ENCODE measurements at places on chromosomes 5 and 9. TPM values are rescaled to one million over a fixed set of nuclear protein-coding genes. Genes with fewer than 3 reads are reported as not detected.

DNA sequence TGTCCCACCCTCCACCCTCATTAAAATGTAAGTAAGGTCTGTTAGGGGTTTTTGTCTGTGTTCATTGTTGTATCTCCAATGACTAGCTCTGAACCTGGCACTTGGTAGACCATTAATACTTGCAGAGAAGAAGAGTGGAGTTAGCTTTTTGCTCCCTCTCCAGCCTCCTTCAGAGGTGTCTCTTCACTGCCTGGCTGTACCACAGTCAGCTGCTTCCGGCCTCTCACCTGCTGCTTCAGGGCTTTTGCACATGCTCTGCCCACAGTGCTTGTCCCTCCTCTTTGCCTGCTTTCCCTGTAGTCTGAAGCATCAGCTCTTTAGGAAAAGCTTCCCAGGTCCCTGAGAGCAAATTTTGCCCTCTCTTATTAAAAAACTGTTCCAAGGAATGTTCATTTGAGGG, 83.6 kb downstream of the SNX24 start:
- no peak for DNase-seq

GRCh38 chr9:114787781-114788498, 17.9 kb downstream of the TNFSF15 start:
- no peak for DNase-seq

GRCh38 chr9:92289708-92290390, 3.6 kb downstream of the IARS1 start:
- no peak for DNase-seq

FOXI1 gene
- total RNA-seq = not detected

PCDHGB5 gene
- 6.0 TPM for total RNA-seq

CDH12 gene
- total RNA-seq = not detected

GRCh38 chr5:111859031-111859430, 102.0 kb upstream of the NREP start:
- no peak for DNase-seq

DNA sequence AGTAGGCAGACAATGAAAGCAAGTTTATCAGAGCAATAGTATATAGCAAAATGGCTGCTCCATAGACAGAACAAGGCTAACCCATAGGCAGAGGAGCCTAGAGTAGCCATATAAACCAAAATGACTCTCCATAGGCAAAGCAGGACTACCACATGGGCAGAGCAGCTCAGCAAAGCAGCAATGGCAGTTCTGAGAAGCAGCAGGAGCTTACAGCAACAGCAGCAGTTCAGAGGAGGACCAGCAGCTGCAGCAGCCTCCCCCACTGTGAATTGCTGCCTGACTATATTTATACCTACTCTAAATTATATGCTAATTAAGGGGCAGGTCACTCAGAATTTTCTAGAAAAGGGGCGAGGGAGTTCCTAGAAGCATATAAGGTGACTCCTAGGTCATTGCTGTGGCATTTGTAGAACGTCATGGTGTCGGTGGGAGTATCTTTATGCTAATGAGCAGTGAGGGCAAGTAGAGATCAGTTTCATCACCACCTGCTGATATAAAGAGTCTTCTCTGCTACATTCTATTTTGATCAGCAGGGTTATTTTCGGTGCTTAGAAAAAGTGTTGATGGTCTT, 1115.5 kb downstream of the DTWD2 start:
- DNase-seq = no peak

KIF27 gene
- 4.1 TPM for total RNA-seq

GRCh38 chr5:72505539-72506157, 1.6 kb downstream of the ZNF366 start:
- DNase-seq = no peak

DNA sequence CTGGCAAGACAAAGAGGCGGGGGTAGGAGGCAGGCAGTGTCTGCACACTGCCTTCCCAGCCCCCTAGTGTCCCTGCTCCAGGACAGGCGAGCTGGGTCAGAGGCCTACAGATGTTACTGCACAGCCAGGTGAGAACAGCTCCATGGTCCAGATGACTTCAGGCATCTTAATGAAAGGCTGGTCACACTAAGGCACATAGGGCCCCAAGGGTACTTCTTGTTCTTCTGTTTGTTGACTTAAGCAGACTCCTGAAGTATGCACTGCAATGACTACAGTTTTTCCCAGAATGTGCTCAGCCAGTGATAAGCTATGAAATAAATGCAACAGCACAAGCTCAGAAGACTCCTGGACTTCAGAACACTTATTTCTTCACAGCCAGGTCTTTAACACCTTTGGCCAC, 27.4 kb downstream of the ATPSCKMT start:
- DNase-seq = no peak

RNF180 gene
- 12.9 TPM for total RNA-seq

DNA sequence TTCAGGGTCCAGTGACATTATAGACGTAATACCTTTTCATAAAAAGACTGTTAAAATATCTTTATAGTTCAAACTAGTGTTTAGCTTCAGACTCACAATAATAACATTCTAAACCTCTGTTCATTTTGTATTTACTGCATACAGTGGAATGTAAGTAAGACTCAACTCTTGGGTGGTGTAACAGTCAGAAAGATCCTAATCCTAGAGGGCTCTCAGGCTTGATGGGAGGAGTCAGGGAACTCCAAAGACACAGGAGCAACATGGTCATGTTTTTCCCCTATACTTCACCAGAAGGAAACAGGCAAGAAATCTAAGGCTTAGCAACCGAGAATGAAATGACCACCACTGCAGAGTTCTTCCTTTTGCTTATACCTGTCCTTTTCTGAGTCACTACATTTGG, 82.6 kb downstream of the MRPS27 start:
- DNase-seq = no peak

WDR31 gene
- 12.4 TPM for total RNA-seq

DNA sequence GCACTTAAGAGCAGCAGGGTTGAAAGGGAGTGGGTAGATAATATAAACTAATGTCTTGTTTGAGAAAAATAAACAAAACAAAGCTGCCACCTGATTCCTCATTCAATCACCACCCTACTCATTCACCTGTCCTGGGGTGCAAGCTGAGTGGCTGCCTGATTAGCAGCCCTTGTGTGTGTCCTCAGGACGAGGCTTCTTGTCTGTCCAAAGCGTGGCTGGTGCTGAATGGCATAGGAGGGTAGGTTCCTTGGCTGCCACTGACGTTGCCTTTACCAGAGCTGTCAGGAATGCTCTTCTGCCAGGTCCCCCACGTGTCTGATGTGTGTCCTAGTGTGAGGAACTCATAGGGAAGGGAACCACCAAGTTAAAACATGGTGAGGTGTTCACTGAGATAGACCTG, 146.6 kb upstream of the SLC24A2 start:
- DNase-seq = no peak

GRCh38 chr9:101966691-101967090, 228.2 kb upstream of the GRIN3A start:
- no peak for DNase-seq

PCDHB11 gene
- 0.77 TPM for total RNA-seq

All from left ventricle myocardium inferior (tissue), 1 donor.